ENCODE measurements at places on chromosomes 11 and 22. TPM values are rescaled to one million over a fixed set of nuclear protein-coding genes. Genes with fewer than 3 reads are reported as not detected.
A peak's percentile ranks its signal among the peaks of the same experiment; 100 is the strongest.

OR52I2 gene
- total RNA-seq, result not detected

GRCh38 chr11:68974421-68975194, 6.2 kb downstream of the MRGPRD start:
- DNase-seq, result peak; percentile 53

DNA sequence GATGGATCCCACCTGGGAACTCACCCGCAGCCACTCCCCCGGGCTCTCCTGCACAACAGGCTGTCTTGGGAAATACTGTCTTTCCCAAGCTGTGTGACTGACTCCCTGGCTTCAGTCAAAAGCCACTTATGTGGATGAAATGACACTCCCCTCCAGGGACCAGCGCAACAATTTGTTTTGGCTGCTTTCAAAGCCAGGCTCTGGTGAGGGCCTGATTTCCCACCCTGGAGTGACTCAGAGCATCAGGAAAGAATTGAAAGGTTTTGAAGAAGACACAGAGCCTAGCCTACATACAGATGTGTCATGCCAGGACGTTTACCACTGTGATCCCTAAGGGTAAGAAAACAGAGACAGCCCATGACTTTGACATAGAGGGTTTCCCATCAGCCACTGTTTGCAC, 550.5 kb downstream of the MIAT start:
- no peak for DNase-seq

DNA sequence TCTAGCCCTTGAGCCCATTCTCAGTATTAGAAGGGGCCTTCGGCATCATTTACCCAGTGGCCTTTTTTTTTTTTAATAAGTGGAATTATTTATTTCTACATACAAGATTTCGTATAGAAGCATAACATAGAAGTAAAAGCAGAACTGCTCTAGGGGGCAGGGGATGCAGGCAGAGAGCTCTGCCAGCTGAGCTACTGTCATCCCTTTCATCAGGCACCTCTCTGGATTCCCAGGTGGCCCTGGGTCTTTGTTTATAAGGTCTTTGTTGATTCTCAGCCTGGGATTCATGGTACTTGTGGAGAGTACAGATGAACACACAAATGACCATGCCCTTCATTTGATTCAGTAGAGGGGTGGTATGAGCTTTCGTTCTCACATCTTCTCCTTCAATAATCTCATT, 66.4 kb downstream of the GAB2 start:
- no peak for DNase-seq

DNA sequence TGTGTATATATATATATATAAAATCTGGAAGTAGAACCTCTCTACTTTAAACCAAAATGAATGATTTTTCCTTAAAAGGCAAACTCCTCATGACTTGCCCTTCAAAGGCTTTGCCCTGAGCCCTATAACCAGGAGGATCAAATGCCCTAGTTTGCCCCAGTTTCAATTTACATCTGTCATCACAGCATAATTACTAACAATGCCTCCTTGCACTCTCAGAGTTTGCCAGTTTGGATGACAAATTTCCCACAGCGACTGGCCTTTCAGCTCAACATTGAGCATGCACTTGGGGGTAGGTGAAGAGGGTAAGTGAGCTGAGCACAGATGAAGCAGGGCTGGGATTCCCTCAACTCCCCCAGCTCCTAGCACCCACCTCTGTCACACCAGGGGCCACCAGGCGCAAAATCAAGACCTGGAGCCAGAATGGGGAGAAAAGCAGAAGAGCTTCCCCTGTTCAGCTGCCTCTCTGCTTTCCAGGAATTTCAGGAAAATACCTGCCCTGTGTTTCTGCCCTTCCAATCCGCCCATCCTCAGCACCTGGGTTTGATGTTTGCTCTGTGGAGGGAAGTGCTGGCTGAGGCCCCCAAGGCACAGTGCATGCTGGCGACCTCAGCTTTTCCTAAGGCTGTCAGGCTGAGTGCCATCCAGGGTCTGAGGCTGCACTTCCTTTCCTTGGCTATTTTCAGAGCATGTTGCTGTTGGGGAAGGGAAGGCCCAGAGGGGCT, 67.5 kb downstream of the ADAMTS15 start:
- DNase-seq, result no peak

GRCh38 chr22:22026157-22026831, 43.7 kb upstream of the TOP3B start:
- DNase-seq, result no peak

DNA sequence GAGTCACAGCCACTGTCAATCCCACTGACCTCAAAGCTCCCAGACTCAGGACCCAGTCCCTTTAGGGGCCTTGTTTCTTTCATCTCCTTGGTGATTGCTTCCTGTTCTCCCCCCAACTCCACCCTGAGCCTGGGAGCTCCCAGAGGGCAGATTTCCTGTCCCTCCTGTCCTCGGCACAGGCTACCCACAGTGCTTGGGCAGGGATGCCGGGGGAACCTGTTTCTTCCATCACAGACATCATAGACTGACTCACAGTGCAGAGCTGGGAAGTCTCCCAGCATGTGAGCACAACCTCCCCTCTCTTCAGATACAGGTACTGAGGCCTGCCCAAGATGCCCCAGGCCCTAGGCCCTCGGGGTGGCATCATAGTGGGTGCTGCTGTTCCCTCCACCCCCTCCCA, 16.6 kb downstream of the TRIM29 start:
- no peak for DNase-seq

DNA sequence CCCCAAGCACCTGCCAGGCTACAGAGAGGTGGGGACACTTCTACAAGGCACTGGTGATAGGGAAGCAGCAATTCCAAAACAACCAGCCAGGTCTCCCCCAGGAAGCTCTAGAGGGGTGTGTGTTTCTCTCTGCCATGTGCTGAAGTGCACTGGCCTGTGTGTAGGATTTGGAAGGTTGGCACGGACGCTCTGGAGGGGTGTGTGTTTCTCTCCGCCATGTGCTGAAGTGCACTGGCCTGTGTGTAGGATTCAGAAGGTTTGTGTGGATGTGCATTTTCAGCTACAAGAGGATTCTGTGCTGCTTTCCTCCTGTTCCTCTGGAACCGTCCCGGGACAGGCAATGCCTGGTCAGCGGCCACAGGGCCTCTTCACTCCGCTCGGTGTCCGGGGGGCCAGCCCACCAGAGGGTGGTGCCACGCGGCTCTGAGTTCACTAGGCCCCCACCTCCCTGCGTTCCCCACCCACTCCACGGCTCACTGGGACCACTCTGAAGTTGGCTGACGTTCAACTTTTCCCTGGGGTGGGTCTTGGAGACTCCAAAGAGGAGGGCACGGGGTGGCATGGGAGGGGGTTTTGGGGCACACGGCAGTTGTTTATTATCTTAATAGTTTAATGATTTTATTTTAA, 552.8 kb downstream of the BRD1 start:
- no peak for DNase-seq

DNA sequence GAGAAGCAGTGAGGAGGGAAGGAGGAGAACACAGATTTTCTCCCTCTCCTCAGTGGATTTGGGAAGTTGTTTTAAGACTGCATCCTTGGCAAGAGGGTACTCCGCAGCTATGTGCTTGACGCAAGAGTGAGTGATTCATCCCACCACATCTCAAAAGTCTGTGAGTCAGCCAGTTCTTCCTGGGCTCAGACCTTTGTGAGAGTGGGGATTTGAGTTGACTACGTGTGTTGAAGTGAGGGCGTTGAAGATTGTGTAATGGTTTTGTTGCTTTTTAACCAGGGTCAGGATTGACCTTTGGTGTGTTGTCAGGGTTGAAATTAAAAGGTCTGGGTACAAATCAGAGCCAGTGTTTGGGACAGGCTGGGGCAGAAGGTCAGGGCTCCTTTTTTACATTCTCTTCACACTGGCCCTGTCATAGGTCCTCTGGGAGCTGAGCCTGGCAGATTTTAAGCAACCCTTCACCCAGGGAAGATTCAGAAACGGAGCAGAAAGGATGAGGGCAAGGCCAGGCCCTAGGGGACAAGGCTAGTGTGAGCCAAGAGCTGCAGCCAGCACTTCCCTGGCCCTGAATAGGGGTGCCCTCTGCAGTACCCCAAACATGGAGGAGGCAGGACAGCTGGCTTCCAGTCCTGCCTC, 4.2 kb upstream of the C11orf86 start:
- DNase-seq, result peak; percentile 77

- no peak for DNase-seq
Measured at GRCh38 chr11:94866936-94867795, 99.0 kb downstream of the AMOTL1 start.

Data from sigmoid colon (tissue), 7 donors.